ENCODE measurements at places on chromosomes 5 and 9. TPM values are rescaled to one million over a fixed set of nuclear protein-coding genes. Genes with fewer than 3 reads are reported as not detected.

OSMR gene
- total RNA-seq: 67.0 TPM

TPD52L3 gene
- total RNA-seq: not detected

HRCT1 gene
- total RNA-seq: 0.18 TPM

PLAC8L1 gene
- total RNA-seq: 0.38 TPM

RORB gene
- not detected for total RNA-seq

F2R gene
- 57.3 TPM for total RNA-seq

SIGMAR1 gene
- 158 TPM for total RNA-seq

EGFL7 gene
- 51.5 TPM for total RNA-seq

PCDHGA11 gene
- total RNA-seq: not detected

PDLIM4 gene
- total RNA-seq: 1.0 TPM

FOXD4L5 gene
- 0.05 TPM for total RNA-seq

FCN1 gene
- total RNA-seq: not detected

ATP6V1G1 gene
- 102 TPM for total RNA-seq

FGFR4 gene
- 22.8 TPM for total RNA-seq

EPB41L4B gene
- total RNA-seq: 33.9 TPM

PCDHGA1 gene
- total RNA-seq: 0.26 TPM

SPINK4 gene
- total RNA-seq: not detected

FOXD1 gene
- 15.8 TPM for total RNA-seq

ECM2 gene
- 0.11 TPM for total RNA-seq

CD14 gene
- total RNA-seq: 3.4 TPM

GTF3C5 gene
- total RNA-seq: 64.5 TPM

CDC37L1 gene
- total RNA-seq: 14.0 TPM

FCHO2 gene
- 10.8 TPM for total RNA-seq

OR1J2 gene
- total RNA-seq: not detected

PHF2 gene
- 19.1 TPM for total RNA-seq

Measured in A549 treated with dexamethasone at 1 μM for 4 hours (cell line).